ENCODE measurements at places on chromosomes 5 and 9.
A peak's percentile ranks its signal among the peaks of the same experiment; 100 is the strongest.

- DNase-seq: no peak
These were observed 39.4 kb upstream of the GRAMD2B start for GRCh38 chr5:126383776-126384175.

- DNase-seq: no peak
These were observed 69.3 kb downstream of the SH3RF2 start for GRCh38 chr5:146005723-146006122.

DNA sequence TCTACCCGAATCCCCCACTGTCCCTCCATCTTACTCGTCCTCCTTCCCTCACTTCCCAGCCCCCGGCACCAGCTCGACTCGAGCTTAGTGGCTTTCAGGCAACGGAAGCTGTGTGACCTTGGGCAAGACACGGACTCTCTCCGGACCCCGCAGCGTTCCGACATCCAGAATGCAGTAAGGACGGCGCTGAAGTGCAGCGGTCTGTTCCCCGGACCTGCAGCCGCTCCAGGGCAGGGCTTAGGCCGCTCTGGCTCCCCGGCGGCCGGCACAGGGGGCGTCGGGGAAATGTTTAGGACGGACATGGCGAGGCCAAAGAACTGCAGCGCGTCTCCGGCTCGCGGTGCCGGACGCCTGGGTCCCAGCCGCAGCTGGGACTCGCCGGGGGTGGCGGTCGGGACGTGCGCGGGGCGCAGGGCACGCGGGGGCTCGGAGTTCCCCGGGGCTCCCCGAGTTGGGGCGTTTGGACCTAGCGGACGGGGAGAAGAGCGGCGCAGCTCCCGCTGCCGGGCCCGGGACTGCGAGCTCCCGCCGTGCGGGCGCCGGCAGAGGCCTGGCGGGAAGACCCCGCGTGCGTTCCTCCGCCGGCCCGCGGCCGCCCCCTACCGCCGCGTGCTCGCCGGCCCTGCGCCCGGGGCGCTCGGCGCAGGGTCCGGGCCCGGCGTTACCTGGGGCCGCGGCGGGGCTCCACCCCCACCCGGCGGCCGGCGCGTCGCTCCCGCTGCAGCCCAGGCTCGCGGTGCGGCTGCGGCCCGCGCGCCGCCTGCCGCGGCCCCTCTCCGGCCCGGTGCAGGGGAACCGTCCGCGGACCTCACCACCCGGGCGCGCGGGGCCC, 5.6 kb upstream of the RNF44 start:
- peak; percentile 52 for DNase-seq

GRCh38 chr9:35829084-35829763, at the start of gene TMEM8B:
TSS of gene TMEM8B (plus strand) at chr9:35829228. CDS start at chr9:35829448, 220 bp downstream.
- peak; percentile 91 for DNase-seq

- no peak for DNase-seq
These were observed 16.7 kb downstream of the TNFSF8 start for GRCh38 chr9:114913656-114914055.

DNA sequence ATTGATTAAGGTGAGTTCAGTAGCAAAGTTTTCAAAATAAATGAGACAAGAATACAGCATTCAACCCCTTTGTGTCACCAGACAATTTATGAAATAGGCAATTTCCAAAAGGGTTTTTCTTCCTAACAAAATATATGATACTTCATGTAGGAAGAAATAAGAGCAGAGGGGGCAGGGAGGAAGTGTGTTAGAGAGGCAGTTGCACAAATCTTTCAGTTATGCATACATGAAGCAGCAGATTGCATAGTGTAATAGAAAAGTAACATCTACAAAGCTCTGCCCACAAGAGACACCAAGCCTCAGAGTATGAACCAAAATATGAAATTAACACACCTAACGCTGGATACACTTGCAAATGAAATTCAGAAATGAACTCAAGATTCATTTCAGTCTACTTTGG, 157.0 kb downstream of the DENND1A start:
- DNase-seq: no peak

- DNase-seq: no peak
These were observed 1.5 kb downstream of the CCNO start for GRCh38 chr5:55231919-55232270.

- DNase-seq: peak; percentile 12
These were observed 657 bp downstream of the MTRR start for GRCh38 chr5:7869474-7870136.

GRCh38 chr9:113267911-113268566, 7.3 kb downstream of the CDC26 start:
- DNase-seq: no peak

- DNase-seq: no peak
These were observed 140.1 kb upstream of the GRIA1 start for GRCh38 chr5:153350175-153350883.

GRCh38 chr9:34552986-34553385, 30.2 kb upstream of the ENHO start:
- no peak for DNase-seq

DNA sequence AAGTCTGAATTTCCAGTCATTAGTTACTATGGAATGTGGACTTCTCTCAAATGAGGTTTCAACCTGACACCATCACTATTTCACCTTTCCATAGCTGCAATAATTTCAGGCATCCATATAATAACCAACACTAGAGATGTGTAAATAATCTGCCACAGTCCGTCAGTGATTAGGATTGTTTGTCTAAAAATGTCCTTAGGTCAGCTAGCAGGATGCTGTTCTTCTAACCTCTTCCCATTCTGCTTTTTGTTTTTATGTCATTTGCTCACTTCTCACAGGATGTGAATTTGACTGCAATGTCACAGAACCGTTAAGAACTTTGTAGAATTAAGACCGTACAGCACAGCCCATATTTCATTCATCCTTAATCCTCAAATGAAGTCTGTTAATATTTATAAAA, 166.4 kb upstream of the RASA1 start:
- no peak for DNase-seq

GRCh38 chr5:123297198-123297831, 125.9 kb downstream of the CEP120 start:
- DNase-seq: no peak

DNA sequence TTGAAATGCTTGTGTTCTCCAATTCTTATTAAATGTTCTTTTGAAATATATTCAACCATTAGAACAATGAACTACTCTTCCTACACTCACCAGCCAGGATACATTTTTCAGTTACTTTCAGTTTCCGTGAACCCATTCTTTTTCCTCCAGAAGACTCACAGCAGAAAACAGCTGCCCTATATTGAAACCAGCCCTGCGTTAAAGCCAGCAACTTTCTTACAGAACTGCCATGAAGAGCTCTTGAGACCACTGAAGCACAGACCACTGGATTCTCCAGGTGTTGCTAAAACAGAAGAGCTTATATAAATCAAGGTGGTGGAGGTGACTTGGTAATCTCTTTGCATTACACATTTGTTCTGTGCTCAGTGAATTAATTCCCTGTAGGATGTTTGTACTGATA, 365.9 kb upstream of the C9orf72 start:
- DNase-seq: no peak

DNA sequence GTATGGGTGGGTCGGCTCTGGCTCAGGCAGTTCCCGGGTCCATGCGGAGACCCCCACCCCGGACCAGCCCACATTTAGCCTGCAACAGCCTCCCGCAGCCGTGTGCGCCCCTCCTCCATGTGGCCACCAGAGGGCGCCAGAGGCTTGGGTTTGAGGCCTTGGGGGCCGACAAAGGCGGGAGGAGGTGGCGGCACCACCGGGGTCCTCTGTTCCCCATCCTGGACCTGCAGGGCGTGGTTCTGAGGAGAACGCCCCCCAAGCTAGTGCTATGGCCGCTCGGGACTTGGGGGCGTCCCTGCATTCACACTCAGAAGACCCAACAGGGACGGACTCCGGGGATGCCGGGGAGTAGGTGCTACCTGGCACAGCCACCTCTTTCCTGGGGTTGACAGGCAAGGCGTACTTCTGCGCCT, 16.5 kb downstream of the ASS1 start:
- DNase-seq: peak; percentile 57

- DNase-seq: peak; percentile 57
These were observed 52.7 kb downstream of the PLK2 start for GRCh38 chr5:58407042-58407719.

DNA sequence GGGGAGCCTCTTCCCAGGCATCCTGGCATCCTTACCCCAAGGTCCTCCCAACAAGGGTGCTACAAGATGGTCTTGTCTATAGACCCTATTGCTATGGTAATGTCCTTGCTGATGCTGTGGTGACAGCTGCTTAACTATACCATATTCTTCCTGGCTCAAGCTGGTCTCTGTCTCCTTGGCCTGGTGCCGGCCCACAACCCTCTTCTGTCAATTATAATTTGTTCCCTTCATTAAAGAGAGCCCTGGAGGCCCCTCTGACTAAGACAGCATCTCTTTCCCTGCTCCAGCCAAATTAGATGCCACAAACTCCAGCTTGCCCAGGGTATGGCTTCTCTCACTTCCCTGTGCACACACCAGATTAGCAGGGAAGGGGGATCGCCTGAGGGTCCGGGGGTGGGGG, 86.7 kb downstream of the PSD2 start:
- no peak for DNase-seq

DNA sequence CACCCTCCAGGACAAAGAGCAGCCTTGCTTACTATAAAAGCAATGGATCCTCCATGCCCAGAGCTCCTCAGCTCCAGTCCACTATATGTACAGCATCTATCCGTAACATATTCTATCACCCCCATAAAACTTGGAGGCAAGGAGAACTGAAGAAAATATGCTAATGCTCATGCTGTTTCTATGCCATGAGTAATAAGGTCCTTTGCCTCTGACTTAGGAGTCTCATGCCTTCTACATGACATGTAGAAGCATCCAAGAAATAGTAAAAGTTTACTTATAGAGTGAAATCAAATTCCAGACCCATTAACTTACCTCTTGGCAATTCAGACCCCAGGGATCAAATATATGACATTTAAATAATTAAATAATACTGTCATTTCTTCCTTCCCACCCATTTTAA, 33.7 kb downstream of the SSBP2 start:
- DNase-seq: no peak

DNA sequence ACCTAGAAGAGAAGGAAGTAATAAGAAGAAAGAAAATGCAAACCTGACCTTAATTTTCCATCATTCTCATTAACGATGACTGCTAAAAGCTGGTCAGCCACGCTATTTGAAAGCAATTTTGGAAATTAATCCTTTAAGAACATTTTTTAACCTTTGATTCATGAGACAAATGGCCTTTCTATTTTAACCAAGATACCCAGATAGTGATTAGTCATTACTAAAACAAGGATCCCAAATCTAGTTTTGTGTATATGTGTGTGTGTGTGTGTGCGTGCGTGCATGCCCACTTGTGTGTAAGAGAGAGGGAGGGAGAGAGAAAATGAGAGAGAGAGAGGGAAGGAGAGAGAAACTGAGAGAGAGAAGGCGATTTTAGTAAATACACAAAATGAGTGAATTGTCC, 329.5 kb downstream of the DEPDC1B start:
- no peak for DNase-seq

DNA sequence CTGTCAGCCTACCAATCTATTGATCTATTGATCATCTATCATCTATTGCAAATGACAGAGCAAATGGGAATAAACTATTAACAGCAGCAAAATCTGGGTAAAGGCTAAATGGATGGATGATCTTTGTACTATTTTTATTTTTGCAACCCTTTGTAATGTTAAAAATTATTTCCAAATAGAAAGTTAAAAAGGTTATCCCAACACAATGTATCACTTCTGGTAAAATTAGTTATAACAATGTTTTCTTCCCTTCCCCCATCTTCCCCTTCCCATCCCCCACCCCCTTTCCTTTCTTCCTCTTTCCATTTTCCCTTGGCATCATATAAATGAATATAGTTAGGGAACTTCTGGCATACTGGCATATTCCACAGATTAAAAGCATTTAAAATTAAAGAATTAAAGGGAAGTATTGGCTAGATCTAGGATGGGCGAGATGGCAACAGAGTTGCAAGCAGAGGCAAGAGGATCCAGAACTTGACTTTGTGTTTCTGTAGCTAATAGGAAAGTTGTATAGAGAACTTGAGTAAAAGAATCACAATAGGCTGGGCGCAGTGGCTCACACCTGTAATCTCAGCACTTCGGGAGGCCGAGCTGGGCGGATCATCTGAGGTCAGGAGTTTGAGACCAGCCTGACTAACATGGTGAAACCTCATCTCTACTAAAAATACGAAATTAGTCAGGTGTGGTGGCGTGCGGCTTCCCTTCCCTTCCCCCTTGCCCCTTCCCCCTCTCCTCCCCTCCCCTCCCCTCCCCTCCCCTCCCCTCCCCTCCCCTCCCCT, 66.6 kb upstream of the TAF11L2 start:
- no peak for DNase-seq

DNA sequence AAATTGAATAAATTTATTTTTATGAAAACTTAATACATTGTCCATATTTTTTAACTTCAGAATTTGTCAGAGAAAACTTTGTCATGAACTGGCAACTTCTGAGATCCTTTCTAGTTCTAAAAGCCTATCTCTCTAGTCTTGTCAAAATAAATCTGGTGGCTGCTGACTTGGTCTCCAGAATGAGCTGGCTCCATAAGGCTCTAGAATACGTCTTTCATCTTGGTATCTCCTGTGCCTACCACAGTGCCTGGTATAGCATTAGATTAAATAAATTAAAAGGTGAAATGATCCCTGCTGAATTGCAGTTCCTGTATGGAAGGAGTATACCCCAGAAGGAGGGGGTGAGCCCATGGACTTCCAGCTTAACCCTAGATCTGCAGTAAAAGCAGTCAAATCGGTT, 2.6 kb upstream of the FOCAD start:
- DNase-seq: no peak

GRCh38 chr5:135565266-135565665, 13.5 kb downstream of the CXCL14 start:
- DNase-seq: no peak

DNA sequence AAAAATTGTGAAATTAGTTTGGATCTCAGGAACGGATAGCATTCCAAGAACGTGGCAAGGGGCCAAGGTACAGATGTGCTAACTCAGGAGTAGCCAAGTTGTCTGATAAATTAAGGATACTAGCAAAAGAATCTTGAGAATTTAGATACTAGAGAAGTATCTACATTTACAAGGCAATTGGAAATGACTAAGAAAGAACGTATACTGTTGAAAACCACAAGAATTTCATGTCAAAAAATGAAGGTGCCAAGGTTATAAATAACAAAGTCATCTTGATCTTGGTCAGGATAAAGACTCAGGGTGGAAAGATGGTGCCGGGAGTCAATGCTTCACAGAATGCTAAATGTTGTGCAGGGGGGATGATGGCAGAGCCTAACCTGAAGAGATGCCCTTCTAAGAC, 19.2 kb downstream of the CAPSL start:
- DNase-seq: peak; percentile 84

DNA sequence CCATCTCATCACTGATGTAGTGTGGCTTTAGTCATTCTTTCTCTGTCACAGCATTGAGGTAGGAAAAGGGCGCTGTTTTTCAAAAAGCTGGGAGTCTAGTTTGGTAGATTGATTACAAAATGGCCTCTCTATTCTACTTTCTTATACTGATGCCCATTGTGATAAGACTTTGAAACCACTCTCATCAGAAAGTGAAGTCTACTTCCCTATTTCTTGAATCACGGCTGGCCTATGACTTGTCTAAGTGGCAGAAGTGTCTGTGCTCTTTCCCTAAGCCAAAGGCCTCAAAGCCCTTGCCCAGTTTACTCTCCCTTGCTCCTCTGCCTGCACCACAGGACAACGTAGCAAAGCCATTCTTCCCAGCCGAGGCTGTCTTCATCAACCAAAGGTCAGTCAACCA, 83.0 kb upstream of the IL33 start:
- DNase-seq: no peak
